Activated CD4-positive, alpha-beta T cell treated with anti-CD3 and anti-CD28 coated beads, Interleukin-2, amount 10 ng/mL, durations not matched to agents 24 days and 14 days (primary cell): ENCODE measurements at places on chromosomes 11 and 22. TPM values are rescaled to one million over a fixed set of nuclear protein-coding genes. Genes with fewer than 3 reads are reported as not detected.

- no peak for DNase-seq
Observed at GRCh38 chr11:794766-795633, 3.1 kb downstream of the SLC25A22 start.

Gene ZBTB16
- total RNA-seq: 2.5 and 3.8 TPM in 2 replicates

Gene OVOL1
- total RNA-seq: 0.07 TPM in 1 of 2 replicates, not detected in the other

GRCh38 chr11:62399172-62399877 is 19.5 kb upstream of the SCGB1A1 start:
- no peak for DNase-seq

DNA sequence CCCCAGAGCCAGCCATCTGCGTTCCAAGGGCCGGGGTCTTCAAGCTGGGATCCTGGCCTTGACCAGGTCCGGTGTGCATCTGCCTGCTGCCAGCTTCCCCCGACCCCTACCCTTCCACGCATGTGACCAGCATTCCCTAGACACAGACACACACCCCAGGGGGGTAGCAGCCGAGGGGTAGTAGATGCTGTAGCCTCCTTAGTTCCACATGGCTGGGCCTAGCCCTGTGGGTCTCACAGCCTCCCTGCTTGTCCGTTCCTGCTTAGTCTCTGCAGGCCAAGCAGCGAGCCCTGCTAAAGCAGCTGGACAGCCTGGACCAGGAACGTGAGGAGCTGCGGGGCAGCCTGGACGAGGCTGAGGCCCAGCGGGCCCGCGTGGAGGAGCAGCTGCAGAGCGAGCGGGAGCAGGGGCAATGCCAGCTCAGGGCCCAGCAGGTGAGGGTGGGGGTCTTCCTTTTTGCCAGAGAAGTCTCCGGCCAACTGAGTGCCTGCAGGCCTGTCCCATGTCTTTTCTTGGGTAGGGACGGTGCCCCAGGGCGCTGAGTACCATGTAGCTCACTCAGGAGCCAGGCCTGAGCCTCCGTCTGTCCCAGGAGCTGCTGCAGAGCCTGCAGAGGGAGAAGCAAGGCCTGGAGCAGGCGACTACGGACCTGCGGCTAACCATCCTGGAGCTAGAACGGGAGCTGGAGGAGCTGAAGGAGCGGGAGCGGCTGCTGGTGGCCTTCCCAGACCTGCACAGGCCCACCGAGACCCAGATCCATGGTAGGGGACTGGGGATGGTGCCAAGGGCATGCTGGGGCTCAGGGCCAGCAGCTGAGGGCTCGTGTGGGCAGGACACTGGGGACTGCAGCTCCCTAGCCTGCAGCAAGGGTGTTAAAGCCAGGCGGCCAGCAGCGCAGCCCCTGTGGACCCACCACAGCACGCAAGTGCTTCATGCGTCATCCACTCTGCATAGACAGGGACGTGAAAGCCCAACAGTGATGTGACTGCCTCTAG is 13.6 kb downstream of the RNF215 start:
- DNase-seq: no peak
